ENCODE measurements at places on chromosomes 16 and 17. TPM values are rescaled to one million over a fixed set of nuclear protein-coding genes. Genes with fewer than 3 reads are reported as not detected.
A peak's percentile ranks its signal among the peaks of the same experiment; 100 is the strongest.

The TBX2 gene
- total RNA-seq, result not detected

- no peak for DNase-seq
Measured at GRCh38 chr16:49277766-49278566, 3.7 kb downstream of the CBLN1 start.

- peak; percentile 32 for DNase-seq
Measured at GRCh38 chr17:7215652-7216180, 3.9 kb downstream of the DLG4 start.

DNA sequence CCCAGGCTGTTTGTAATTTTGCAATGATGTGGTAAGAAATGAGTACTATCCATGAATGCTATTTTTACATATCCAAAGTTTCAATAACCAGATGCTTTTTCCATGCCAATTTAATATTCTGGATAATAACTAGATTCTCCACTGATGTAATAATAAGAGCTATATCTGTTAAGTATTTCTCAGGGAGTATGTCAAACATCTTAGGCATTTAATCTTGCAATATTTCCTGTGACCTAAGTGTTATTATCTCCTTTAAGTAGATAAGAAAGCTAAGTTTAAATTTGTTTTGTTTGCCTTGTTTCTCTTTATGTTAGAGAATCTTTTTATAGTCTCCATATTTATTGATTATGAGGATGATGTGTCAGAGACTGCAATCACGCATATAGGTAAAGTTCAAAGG lies 32.3 kb upstream of the HS3ST3A1 start:
- no peak for DNase-seq

GRCh38 chr17:73585583-73585982 lies 58.7 kb downstream of the SDK2 start:
- DNase-seq, result peak; percentile 16

DNA sequence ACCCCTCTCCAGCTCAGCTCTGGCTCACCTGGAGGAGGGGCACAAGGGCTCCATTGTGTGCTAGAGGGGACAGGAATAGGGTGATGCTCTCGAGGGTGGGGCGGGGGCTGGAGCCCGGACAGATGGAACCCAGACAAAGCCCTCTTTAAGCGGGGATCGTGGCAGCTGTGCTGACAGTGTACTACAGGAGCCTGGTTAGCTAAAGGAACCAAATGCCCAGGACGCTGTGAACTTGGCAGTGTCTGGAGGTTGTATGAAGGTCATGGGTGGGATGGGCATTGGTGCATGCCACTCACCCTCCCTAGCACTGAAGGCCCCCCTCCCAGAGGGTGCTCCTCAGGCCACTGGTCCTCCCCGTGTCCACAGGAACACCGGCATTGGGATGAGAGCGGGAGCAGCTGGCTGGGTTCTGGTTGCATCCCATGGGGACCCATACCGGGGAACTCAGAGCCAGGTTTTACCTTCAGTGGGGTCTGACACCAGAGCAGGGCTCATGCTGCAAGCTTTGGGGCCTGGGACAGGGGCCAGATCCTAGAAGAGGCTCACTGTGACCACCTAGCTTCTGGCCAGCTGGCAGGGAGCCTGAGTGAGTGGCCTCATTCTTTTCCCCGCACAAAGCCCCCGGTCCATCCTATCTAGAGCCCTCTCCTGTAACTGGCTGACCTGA lies 11.9 kb downstream of the KIF19 start:
- DNase-seq, result no peak

All from activated CD4-positive, alpha-beta T cell treated with anti-CD3 and anti-CD28 coated beads for 36 hours (primary cell).